Myocyte (in vitro differentiated cells): ENCODE measurements at places on chromosomes 4 and X. TPM values are rescaled to one million over a fixed set of nuclear protein-coding genes. Genes with fewer than 3 reads are reported as not detected.

GRCh38 chr4:54423066-54423465 lies 194.0 kb downstream of the PDGFRA start:
- DNase-seq = no peak

- DNase-seq = no peak
Observed at GRCh38 chrX:45699158-45699557, 498.5 kb upstream of the DIPK2B start.

DNA sequence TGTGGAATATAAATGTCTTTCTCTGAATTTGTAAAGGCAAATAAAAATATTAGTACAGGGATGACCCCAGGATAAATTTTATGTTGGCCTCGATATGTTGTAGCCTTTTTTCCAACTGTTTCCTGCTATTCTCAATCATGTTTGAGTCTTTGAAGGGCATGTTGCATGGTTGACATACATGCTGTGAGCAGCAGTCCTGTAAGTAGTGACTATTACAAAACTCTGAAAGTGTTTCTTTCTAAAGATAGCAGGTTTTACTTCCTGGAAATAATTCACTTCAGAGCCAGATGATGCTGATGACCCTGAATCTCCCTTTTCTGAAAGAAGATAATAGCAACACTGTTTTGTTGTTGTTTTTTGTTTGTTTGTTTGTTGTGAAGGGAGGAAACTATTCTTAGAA lies 393.0 kb upstream of the GNPDA2 start:
- no peak for DNase-seq

DNA sequence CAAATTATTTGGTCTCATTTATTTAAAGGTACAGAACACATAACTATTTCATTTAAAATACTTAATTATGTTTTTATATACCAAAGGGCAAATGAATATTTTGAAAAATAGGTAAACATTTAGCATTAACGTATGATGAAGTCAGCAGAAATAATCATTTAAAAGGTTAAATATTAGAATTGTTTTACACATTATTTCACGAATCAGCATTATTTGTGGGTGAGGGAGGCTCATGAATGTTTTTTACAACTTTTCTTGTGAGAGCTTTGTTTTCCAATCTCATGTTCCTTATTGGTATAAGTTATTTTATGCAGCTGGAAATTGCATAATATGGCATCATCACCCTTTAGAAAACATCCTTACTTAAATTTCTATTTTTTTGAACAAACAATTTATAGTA lies 73.9 kb upstream of the FSTL5 start:
- DNase-seq = no peak

DNA sequence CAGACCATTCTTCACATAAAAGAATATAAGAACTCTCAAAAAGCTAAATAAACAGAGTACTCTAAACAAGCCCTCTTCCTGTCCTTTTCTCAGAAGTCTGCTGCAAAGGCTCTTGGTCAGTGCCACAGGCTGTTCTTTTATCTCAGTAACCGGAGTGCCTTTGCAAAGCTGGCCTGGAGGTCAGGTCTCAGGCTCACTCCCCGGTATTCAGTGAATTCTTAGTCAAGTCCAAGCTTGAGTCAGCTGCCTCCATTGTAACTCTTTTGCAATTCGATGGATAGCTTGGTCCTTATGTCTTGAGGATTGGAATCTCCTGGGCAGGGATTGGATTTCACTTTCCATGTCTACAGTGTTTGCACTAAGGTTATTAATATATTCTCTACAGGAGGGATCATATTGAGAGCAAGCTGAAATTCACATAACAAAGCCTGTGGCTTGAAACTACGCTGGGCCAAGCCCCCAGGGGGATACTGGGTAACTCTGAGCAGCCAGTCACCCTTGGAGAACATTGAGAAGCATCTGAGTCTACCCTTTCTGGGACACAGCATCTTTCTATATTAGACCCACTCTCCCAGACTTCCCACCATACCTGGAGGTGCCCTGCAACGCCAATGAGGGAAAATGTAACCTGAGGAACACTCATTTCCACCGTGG lies 10.0 kb upstream of the HS6ST2 start:
- no peak for DNase-seq

- DNase-seq = no peak
Observed at GRCh38 chr4:152935143-152935542, 980 bp upstream of the FHDC1 start.

- peak; percentile 5 for DNase-seq
Observed at GRCh38 chrX:8955511-8955910, 78.4 kb downstream of the FAM9B start.

DNA sequence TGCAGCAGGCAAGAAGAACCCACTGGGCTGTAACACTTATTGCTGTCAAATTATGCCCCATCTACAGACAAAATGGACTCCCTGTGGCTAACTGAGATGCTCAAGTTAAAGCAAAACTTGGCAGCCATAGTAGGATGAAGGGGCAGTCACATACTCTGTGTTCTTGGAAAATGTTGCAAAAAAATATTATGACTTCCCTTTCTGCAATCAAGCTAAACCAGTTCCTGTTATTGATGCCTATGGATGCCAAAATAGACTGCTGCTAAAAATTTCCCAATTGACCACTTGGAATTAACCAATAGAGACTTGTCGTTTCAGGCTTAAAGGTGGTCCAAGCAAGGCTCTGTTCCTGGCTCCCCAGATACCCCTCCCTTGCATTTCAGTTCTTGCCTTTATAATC lies 49.5 kb downstream of the IQCM start:
- DNase-seq = no peak

Gene BBS12
- 7.1 and 7.8 TPM in 2 replicates for total RNA-seq

Gene STAP1
- total RNA-seq = not detected in 2 replicates

Gene NCAPG
- 1.5 and 1.8 TPM in 2 replicates for total RNA-seq

Gene ADH1C
- not detected in 2 replicates for total RNA-seq

Gene ENPEP
- 1.4 and 3.1 TPM in 2 replicates for total RNA-seq
